ENCODE measurements at places on chromosomes 2 and 18. TPM values are rescaled to one million over a fixed set of nuclear protein-coding genes. Genes with fewer than 3 reads are reported as not detected.

DNA sequence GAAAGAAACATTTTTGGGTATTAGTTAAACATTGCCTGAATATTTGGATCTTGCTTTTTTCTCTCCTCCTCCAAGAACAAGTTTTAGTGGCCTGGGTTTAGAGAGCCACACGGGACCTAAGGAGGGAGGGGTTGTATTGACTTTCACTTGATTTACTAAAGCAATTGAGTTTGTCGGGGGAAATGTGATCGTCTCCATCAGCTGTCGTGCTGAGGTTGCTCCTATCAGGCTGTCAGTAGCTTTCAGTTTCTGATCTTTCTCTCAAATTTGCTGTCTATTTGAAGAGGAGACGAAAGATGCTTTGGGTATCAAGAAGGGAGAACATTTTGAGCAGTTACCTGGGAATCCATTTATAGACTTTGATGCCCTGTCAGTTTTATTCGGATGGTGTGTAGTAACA, 106.0 kb downstream of the SETBP1 start:
- peaks cover 26% of the 10 kb centered on the region for H3K4me1 ChIP-seq
- H3K27ac ChIP-seq = no peak overlapping the region
- no peak for DNase-seq

DNA sequence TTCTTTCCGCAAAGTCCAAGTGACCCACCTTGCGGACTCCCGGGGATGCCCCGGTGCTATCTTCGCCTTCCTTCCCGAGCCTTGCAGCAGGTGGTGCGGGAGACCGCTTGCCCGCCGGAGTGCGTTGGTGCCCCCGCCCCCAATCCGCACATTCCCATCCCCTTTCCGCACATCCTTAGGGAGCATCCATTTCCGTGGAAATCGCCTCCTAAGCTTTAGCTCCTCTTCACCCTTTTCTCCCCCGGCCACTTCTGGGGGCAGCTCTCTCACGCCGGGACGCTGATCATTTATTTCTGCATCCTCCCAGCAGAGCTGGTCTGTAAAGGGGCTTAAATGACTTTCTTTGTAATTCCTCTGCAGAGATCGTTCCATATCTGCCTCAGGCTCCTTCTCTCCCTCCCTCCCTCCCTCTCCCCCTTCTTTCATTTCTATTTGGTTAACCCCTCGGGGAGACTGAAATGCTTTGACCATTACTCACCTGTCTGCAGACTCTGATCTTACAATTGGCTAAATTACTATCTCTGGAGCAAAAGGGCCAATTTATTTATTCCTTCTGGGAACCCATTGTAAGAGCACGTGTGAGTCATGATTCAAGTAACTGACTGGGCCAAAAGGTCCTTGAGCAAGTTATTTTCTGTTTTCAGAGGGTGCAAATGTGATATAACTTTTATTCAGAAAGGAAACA, 1.3 kb upstream of the LYPD1 start:
- peaks cover 5% of the 10 kb centered on the region for H3K4me1 ChIP-seq
- H3K36me3 ChIP-seq = no peaks in the 10 kb centered on the region
- H3K27ac ChIP-seq = no peak overlapping the region
- peaks cover 62% of the 10 kb centered on the region for H3K27me3 ChIP-seq
- peak overlapping the region; percentile 65 for H3K4me3 ChIP-seq

GRCh38 chr2:39661826-39662225, 3.9 kb upstream of the TMEM178A start:
- no peak for DNase-seq
- H3K4me1 ChIP-seq = peaks cover 4% of the 10 kb centered on the region
- no peaks in the 10 kb centered on the region for H3K36me3 ChIP-seq
- no peak overlapping the region for H3K4me3 ChIP-seq

GAREM2 gene
- 15.1 TPM for total RNA-seq

- no peak overlapping the region for H3K4me3 ChIP-seq
- DNase-seq = peak; percentile 15
- no peak overlapping the region for H3K27ac ChIP-seq
Observed at GRCh38 chr2:219344751-219345430, 12.3 kb upstream of the RESP18 start.

GRCh38 chr2:4916094-4916493, 776.1 kb upstream of the SOX11 start:
- no peaks in the 10 kb centered on the region for H3K27me3 ChIP-seq
- no peaks in the 10 kb centered on the region for H3K4me1 ChIP-seq

SGPP2 gene
- 0.34 TPM for total RNA-seq

MC5R gene
- not detected for total RNA-seq

GRCh38 chr2:176178757-176179295, 9.6 kb upstream of the HOXD1 start:
- no peaks in the 10 kb centered on the region for H3K36me3 ChIP-seq
- peaks cover 12% of the 10 kb centered on the region for H3K4me1 ChIP-seq
- H3K27ac ChIP-seq = no peak overlapping the region
- no peak overlapping the region for H3K4me3 ChIP-seq

DNA sequence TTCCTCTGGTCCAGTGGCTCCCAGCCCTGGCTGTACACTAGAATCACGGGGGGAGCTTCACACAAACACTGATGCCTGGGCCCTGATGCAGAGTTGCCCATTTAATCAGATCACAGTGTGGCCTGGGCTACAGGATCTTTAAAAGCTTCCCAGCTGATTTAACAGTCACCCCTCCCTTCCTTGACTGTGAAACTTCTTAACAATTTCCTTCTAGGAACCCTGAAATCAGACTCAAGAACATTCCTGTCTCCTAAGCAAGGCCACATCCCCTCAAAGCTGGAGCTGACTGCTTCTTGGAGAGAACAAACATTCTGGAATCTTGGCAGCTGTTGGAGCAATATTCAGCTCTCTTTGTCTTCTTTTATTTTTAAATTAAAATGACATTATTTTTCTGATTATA, 88.7 kb downstream of the ADD2 start:
- H3K4me1 ChIP-seq = no peaks in the 10 kb centered on the region
- H3K27me3 ChIP-seq = no peaks in the 10 kb centered on the region
- no peak overlapping the region for H3K4me3 ChIP-seq
- no peak for DNase-seq

DNA sequence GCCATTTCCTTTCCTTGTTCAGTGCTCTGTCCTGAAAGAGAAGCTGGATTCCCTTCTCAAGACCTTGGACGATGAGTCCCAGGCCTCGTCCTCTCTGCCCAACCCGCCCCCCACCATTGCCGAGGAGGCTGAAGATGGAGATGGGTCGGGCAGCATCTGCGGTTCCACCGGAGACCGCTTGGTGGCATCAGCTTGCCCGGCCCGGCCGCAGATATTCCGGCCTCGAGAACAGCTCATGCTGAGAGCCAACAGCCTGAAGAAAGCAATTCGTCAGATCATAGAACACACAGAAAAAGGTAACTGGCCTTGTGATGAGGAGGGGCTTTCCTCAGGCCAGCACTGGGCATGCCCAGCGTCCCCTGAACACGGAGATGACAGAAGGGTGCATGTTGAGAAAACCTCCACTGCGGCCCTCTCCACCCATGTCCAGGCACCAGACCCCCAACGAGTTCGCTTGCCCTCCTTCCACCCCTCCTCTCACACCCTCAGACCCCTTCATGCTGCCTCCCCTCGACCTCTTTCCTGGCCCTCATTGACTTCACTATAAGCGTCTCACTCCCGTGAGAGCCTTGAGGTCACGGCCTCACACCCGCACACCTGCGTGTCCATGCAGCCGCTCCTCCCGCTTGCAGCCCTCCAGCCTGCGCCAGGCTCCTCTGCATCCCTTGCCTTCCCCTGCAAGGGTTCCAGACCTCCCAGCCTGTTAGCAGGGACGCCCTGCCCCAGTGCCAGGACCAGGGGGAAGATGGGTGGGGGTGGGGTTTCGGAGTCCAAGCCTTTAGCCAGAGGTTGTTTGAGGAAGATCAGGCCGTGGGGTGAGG, 95.0 kb downstream of the DGKD start:
- no peaks in the 10 kb centered on the region for H3K36me3 ChIP-seq
- no peak overlapping the region for H3K4me3 ChIP-seq
- H3K27me3 ChIP-seq = no peaks in the 10 kb centered on the region
- no peak overlapping the region for H3K27ac ChIP-seq

DNA sequence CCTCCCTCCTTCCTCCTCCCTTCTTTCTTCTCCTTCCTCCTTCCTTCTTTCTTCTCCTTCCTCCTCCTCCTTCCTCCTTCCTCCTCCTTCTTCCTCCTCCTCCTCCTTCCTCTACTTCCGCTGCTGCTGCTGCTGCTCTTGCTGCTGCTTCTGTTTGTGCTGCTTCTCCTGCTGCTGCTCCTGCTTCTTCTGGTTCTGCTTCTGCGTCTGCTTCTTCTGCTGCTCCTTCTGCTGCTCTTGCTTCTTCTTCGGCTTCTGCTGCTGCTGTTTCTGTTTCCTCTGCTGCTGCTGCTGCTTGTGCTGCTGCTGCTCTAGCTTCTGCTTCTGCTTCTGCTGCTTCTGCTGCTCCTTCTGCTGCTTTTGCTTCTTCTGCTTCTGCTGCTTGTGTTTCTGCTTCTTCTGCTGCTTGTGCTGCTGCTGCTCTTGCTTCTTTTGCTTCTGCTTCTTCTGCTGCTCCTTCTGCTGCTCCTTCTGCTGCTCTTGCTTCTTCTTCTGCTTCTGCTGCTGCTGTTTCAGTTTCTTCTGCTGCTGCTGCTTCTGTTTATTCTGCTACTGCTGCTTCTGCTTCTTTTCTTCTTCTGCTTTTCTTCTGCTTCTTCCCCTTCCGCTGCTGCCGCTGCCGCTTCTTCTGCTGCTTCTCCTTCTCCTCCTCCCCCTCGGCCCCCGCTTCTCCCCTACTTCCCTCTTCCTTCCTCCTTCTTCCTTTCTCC, 8.6 kb downstream of the SNRNP27 start:
- H3K36me3 ChIP-seq = peaks cover 30% of the 10 kb centered on the region
- H3K27ac ChIP-seq = no peak overlapping the region
- DNase-seq = no peak

- no peaks in the 10 kb centered on the region for H3K27me3 ChIP-seq
- DNase-seq = no peak
- no peaks in the 10 kb centered on the region for H3K36me3 ChIP-seq
- no peak overlapping the region for H3K27ac ChIP-seq
- H3K4me3 ChIP-seq = no peak overlapping the region
Observed at GRCh38 chr18:22683196-22683676, 249.9 kb upstream of the RBBP8 start.

- H3K27ac ChIP-seq = no peak overlapping the region
- DNase-seq = no peak
- H3K4me3 ChIP-seq = no peak overlapping the region
Observed at GRCh38 chr2:218252509-218253231, 8.1 kb upstream of the GPBAR1 start.

DNA sequence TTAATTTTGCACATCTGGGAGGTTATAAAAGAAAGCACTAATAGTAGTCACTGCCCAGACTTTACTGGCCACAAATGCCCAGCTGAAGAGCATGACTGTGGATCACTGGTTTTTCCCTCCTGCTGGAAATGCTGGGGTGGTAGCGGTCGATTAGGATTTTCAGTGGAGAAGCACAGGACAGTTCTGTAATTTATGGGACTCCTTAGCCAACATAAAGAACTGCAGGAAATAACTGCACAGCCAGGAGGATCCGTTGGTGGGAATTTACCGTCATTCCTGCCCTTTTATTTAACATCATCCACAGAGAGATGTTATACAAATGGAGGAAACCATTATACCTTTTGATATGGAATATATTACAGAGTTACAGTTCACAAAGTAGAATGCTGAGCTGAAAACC, 61.5 kb downstream of the TNFRSF11A start:
- DNase-seq = no peak
- H3K4me1 ChIP-seq = peaks cover 6% of the 10 kb centered on the region
- H3K4me3 ChIP-seq = no peak overlapping the region

DNA sequence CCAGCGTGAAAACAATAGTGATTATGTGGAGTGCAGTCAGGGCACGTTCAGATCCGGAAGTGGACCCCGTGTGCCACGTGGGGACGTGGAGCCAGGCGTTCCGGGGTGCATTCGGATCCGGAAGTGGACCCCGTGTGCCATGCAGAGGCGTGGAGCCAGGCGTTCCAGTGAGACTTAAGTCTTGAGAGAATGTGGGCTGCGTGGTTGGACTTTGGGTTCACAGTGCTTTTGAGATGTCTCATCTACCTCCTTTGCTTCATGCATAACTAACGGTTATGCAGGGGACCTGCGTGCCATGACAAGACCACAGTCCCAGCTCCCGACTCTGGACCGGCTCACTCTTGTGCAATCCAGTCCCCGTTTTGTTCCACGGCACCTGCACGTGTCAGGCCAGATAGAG, 28.8 kb downstream of the CTDP1 start:
- no peaks in the 10 kb centered on the region for H3K27me3 ChIP-seq
- no peak overlapping the region for H3K4me3 ChIP-seq

- H3K36me3 ChIP-seq = no peaks in the 10 kb centered on the region
- peaks cover 11% of the 10 kb centered on the region for H3K4me1 ChIP-seq
- peaks cover 99% of the 10 kb centered on the region for H3K27me3 ChIP-seq
Observed at GRCh38 chr2:238846628-238847418, 1.1 kb upstream of the TWIST2 start.

DNA sequence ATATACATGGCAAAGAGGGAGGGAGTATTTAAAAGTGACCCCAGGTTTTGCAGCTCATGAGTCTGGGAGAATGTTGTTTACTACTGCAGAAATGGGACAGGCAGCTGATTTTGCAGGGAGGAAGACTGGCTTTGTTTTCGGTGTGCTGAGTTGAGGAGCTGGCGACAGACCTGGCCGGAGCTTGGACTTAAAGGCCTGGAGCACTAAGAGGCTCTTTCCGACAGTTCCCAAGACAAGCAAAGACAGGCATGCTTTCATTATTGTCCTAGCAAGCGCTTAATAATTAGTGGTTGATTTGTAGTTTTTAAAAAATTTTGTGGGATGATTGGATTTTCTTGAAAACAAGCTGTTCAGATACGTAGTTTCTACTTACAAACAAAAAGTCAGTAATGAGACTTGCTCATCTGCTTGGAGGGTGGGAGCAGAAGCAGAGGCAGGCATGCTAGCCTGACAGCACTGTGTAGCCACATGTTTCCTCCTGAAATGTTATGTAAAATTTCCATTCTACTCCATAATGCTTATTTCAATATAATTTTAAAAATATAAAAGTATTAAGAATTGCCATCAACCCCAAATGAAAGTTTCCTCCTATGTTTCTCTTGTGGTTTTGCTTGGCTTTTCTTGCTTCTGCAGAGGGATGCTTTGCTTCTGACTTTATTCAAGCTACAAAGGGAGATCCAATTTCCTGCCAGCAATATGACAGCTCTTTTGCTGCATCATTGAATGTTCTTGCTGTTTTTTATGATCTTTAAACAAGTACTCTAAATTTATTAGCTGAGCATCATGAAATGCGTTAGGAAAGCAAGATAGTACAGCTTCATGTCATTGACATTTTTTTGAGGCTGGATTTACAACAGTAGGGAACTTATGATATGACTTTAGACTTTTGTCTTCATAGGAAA, 75.8 kb downstream of the PHLPP1 start:
- DNase-seq = no peak
- H3K36me3 ChIP-seq = no peaks in the 10 kb centered on the region
- H3K4me1 ChIP-seq = peaks cover 63% of the 10 kb centered on the region
- H3K4me3 ChIP-seq = no peak overlapping the region
- no peaks in the 10 kb centered on the region for H3K27me3 ChIP-seq

GRCh38 chr2:238724728-238725127, 123.2 kb upstream of the TWIST2 start:
- no peak overlapping the region for H3K4me3 ChIP-seq
- no peaks in the 10 kb centered on the region for H3K36me3 ChIP-seq
- no peaks in the 10 kb centered on the region for H3K27me3 ChIP-seq
- no peaks in the 10 kb centered on the region for H3K4me1 ChIP-seq
- no peak overlapping the region for H3K27ac ChIP-seq

All from neural progenitor cell (in vitro differentiated cells).